Activated CD8-positive, alpha-beta memory T cell treated with anti-CD3 and anti-CD28 coated beads, Interleukin-2, amount 50 U/mL, for 4 hours (primary cell): ENCODE measurements at places on chromosomes 3 and 15.

- DNase-seq, result no peak
Observed at GRCh38 chr15:36844534-36844998, 255.8 kb downstream of the MEIS2 start.

- DNase-seq, result no peak
Observed at GRCh38 chr3:20111836-20112235, 71.6 kb downstream of the KAT2B start.

GRCh38 chr3:98151241-98151640 is 4.0 kb downstream of the OR5H14 start:
- no peak for DNase-seq

DNA sequence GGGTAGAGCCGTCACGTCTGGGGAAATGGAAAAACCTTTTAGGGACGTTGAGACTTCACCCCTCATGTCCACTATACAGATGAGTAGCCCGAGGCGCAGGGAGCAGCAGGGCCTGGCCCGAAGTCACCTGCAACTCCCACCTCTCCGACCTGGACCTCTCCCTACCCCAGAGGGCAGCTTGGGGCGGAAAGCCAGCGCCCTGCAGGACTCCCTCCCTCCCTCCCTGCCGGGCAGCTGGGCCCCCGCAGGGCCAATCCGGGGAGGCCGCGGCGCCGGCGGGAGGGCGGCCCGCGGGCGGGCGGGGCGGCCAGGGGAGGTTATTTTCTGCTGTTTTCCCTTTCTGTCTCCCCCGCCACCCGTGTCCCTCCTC is 2.0 kb downstream of the WNT7A start:
- no peak for DNase-seq

DNA sequence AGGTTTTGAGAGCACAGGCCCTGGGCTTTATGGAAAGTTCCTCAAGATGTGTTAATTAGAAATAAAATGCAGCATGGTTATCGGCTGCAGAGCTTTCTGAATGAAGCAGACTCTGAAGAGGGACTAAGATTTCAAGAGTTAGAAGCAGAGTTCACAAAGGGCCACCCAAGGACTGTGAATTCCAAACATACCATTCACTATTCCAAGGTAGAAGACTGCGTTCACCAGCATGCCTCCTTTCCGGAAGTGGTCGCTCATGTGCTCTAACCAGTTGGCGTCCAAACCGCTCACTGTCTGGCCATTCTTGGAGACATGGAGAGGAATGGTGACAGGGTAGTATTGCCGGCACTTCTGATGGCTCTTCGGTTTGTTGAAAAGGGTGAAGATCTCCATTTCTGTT is 104.9 kb downstream of the OXNAD1 start:
- no peak for DNase-seq

GRCh38 chr3:47491777-47492176 is 16.0 kb upstream of the SCAP start:
- DNase-seq, result no peak

DNA sequence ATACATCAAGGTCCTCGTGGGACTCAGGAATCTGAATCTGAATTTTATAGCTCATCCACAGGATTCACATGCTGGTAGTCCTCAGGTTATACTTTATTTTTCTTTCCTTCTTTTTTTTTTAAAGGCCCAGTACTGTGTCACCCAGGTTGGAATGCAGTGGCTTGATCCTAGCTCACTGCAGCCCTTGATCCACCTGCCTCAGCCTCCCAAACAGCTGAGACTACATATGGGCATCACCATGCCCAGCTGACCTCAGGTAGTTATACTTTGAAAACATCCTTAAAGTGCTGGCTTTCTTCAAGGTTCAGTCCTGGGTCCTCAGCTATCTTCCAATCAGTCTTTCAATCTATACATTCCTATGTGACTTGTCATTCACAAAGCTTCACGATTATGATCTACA is 38.2 kb downstream of the SNX4 start:
- DNase-seq, result no peak

DNA sequence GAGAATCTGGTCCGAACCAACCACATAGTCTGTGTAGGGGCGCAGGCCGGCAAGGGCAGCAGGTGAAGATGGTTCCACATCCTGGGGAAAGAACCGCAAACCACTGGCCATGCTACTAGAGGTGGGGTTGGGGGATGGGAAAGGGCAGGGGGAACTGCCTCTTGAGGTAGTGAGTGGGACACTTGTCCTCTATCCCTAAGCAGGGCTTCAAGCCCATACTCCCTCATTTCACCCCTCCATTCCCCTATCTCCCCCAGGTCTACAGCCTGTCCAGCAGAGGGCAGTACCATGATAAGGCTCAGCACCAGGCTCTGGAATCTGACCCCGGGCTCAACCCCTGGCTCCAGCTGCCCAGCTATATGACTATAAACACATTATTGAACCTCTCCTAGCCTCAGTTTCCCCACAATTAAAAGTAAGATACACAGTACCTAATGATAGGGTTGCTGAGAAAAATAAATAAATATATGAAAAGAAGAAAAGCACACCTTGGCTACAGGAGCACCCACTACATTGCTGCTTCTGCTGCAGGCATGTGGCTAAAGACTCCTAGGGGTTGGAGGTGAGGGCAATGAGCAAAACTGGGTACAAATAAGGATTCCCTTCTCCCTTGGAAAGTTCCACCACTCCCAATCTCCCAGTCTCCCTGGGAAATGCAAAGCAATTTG is 6.3 kb downstream of the GORASP1 start:
- DNase-seq, result peak; percentile 49

DNA sequence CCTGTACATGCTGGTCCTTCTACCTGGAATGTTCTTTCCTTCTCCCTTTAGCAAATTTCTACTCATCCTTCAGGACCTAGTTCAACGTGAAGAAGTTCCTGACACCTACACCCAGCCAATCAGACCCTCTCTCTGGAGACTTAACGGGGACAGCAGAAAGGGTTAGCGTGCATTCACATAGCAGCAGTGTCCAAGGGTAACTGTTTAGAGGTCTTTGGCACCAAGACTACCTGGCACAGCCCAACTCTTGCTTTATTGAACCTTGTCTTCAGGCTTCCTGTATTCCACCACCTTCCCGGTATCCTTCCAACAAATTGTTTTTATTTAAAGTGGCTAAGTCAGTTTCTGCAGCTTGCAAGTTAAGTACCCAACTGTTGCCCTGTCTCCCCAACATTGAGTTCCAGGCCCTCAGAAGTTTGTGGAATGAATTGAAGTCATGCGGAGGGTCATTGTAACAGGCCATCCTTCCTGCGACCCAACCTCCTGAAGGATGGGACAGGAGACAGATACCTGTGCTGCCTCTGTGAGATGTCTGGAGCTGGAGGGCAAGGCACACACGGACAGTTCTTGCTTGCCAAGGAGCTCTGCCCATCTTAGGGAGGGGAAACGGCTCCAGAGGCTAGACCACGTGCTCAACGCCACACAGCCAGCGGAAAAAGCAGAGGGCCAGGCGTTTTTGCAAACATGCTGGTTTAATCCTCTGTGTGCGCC is 14.4 kb upstream of the WNT7A start:
- no peak for DNase-seq

- DNase-seq, result no peak
Observed at GRCh38 chr3:106214641-106215040, 345.8 kb upstream of the CBLB start.

GRCh38 chr3:181713676-181714612 is 2.2 kb downstream of the SOX2 start:
- no peak for DNase-seq

- DNase-seq, result no peak
Observed at GRCh38 chr15:51970132-51970817, 1.3 kb downstream of the LEO1 start.

DNA sequence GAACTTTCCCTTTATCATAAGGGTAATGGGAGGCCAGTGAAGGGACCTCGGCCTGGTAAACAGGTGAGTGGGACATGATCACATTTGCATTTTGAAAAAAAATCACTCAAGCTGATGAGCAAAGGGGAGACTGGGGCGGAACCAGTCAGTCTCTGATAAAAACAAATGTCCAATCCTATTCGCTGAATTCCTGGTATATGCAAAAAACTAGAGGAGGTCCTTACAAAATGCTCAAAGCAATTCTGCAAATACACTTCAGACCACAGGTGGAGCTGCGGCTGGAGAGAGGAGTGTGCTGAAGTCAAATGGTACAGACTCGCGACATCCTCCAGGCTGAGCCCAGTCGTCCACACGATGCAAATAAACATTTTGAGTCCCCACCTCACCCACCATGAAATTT is 166.7 kb downstream of the FOXP1 start:
- DNase-seq, result no peak

- no peak for DNase-seq
Observed at GRCh38 chr3:40130721-40131120, 178.8 kb upstream of the EIF1B start.

- no peak for DNase-seq
Observed at GRCh38 chr3:24287755-24288450, 206.7 kb downstream of the THRB start.

DNA sequence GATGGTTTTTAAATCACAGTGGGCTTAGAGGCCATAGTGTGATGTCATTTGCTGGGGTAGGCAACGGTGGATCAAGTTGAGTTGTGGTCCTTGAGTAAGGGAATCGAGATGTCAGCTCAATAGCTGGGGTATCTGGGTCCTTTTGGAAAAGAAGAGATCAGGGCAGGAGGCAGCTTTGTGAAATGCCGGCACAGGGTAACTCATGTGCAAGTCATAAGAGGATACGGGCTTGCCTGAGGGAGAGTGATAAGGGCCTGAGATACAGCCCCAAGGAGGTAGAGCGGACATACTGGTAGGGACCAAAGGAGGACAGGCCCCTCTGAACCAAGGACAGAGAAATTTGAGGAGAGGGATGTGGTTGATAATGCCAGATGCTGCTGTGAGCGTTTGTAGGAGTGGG is 4.2 kb upstream of the FAM131A start:
- no peak for DNase-seq

GRCh38 chr3:25603703-25604102 is 61.0 kb downstream of the TOP2B start:
- DNase-seq, result no peak

DNA sequence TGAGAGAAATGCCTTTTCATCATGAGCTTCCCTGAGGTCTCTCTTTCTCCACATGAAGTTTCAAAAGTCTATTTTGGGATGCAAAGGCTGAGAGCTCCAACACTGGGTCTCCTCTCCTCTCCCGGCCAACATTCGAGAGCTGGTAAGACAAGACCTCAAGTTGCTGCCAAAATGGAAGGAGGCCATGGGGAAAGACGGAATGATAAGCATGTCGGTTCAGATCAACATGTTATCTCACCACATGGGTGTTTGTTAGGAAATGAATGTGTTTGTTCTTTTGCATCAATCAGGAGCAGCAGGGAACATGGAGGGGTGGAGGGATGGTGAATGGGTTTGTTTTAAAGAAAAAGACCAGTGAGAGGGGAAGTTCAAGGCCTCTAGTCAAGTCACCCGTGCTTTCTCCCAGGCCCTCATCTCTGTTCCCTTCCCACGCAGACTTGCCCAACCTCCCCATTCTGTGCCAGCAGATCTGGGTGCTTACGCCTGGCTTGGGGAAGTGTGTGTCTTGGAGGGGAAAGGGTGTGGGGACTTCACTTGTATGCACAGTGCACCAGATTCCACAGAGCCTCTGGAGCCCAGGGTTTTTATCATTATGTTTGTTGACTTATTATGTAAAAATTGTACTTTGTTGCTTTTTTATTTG is 23.5 kb upstream of the ATP10A start:
- DNase-seq, result no peak

DNA sequence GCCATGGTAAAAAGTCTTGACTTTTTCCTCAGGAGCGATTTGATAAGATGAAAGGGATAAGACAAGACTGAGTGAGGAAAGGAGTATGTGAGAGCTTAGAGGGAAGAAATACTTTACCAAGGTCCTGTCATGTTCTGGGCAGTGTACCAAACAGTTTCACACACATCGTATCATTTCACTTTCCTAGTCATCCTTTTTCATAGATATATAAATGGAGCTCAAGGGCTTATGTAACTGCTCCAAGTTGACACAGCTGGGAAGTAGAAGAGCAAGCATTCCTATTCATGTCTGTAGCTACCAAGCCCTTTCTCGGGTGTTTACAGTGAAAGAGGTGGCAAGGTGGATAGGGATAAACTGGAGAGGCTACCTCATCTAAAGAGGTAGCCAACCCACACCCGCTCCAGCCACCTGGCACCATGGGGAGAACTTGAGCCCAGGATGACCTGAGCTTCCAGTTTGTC is 57.4 kb downstream of the MRPS25 start:
- no peak for DNase-seq

- no peak for DNase-seq
Observed at GRCh38 chr3:183074261-183074660, 25.0 kb downstream of the MCCC1 start.

GRCh38 chr3:39383881-39384664 is 903 bp downstream of the SLC25A38 start:
- peak; percentile 95 for DNase-seq

DNA sequence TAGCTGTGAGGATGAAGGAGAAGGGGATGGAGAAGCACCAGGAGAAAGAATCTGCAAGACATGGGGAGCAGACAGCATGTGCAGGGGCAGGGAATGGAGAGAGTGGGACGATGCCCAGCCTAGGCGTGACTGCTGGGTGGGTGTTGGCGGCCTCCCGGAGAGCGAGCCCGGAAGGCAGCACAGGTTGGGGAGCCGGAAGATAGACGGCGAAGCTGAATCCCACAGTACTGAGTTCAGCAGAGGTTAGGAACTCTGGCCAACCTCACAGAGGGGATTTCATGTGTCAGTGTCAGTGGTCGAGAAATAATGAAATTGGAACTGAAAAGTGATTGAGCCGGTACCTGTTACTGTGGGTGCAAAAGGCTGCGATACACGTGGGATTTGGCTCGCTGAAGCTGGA is 55.2 kb downstream of the PXYLP1 start:
- no peak for DNase-seq

GRCh38 chr3:112629425-112629824 is 11.5 kb downstream of the CCDC80 start:
- no peak for DNase-seq

DNA sequence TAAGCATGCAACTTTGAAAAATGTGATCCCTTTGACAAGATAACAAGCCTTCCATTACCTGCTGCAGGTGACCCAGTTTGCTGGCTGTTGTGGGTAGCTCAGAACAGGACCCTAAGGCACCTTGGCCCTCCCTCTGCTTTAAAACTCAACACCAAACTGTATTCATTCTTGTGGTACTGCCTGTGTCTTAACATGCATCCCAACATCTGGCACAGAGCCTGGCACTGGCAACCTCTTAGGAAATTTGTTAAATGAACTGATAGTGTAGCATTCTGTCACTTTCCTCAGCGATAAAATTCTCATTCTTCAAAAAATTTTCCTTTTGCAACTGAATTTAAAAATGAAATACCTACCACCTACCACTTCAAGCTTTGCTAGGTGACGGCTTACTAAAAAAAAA is 287.3 kb upstream of the ADAMTS9 start:
- no peak for DNase-seq

DNA sequence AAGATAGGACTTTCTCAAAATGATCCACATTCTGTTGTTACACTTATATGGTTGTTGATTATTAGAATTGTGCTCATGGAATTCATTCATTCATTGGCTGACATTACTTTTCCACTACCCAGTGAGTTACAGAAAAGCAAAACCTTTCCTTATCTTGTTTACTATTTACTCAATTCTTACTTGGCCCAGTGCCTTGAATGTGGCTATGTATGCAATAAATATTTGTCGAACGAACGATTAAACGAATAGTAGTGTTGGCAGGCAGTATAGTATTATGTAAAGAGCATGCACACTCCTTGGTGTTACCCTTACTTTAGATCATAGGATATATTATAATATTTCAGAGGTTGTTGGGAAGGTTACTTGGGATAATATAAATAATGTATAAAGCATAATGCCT is 31.0 kb downstream of the CTDSPL2 start:
- no peak for DNase-seq
